Neural progenitor cell (in vitro differentiated cells): ENCODE measurements at places on chromosomes 16 and 17.

GRCh38 chr17:17545984-17546383 lies 45.5 kb downstream of the PEMT start:
- no peak for DNase-seq

DNA sequence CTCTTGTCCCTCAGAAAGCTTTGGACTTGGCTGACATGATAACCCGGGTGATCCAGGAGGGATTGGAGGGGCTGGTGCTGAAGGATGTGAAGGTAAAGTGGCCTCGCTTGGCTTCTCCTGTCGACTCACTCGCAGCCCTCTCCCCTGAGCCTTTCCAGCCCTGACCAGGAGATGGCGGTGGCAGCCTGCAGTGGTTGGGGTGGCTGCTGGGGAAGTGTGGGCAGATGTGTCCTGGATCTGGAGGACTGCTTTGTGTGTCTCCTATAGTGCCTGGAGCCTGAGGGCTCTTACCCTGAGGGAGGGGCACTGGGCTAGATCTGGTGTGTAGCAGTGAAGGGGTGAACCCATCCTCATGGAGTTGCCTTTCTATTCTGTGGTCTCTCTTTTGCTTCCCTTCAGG lies 17.9 kb downstream of the LIG3 start:
- DNase-seq = peak; percentile 77

DNA sequence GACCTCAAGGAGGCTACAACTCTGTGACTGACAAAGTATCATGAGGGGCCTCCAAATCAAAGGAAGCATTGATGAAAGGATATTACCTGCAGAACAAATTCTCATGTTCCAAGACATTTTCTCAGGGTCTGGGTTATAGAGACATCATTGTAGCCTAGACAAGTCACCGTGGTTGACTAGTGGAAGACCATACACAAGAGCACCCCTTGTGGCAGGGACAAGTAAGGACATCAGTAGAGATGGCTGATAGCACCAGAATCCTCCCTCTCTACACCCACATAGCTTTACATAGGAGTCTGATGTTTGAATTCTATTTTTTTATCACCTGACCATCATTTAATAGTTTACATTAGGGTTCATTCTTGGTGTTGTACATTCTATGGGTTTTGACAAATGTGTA lies 32.5 kb upstream of the CDH8 start:
- peak; percentile 24 for DNase-seq

GRCh38 chr16:852451-853185 lies 52.1 kb upstream of the GNG13 start:
- no peak for DNase-seq

GRCh38 chr17:50946891-50947781 lies 81.0 kb upstream of the TOB1 start:
- no peak for DNase-seq

DNA sequence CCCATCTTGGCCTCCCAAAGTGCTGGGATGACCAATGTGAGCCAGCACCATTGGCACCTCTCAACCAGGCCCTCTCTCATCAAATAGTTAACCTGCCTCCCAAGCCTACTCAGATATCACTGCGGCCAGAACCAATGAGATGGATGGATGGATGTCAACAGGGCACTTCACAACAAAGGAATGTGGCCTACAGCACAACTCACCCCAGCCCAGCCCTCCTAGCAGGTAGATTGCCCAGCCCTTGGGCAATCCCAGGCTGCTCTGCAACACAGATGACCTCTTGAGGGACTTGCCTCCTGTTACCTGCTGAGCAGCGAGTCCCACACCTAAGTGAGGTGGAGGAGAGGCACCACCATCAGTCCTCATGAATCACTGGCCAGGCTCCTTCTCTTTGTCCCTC lies 22.6 kb upstream of the KIFC3 start:
- no peak for DNase-seq

DNA sequence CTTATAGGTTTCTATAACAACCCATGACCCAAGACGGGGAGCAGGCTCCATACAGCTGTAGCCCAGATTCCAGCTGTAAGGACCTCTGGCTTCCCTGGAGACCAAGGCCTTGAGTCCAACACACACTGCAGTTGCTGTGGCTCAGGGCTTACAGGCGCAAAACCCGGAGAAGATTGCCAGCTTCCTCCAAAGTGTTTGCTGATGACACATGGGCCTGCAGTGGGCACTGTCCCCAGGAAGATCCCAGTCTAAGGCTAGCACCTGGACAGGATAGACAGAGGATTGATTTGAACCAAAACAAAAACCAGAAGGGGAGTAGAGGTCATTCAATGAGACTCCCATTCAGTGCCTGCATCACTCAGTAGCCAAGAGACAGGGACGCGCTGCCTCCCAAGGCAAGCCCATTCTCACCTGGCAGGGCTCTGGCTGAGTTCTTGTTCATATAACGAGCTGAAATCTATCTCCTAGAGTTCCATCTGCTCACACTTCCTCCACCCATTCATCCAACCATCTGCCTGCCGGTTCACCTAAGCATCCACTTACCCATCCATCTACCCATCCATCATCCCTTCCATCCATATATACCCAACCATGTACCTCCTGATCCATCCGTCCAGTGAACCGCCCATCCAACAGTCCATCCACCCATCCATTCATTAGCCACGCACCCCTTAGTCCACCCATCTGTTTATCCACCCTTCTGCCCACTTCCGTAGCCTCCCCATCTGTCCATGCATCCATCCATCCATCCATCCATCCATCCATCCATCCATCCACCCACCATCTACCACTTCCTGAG lies 10.2 kb downstream of the RAB11FIP4 start:
- DNase-seq = no peak

DNA sequence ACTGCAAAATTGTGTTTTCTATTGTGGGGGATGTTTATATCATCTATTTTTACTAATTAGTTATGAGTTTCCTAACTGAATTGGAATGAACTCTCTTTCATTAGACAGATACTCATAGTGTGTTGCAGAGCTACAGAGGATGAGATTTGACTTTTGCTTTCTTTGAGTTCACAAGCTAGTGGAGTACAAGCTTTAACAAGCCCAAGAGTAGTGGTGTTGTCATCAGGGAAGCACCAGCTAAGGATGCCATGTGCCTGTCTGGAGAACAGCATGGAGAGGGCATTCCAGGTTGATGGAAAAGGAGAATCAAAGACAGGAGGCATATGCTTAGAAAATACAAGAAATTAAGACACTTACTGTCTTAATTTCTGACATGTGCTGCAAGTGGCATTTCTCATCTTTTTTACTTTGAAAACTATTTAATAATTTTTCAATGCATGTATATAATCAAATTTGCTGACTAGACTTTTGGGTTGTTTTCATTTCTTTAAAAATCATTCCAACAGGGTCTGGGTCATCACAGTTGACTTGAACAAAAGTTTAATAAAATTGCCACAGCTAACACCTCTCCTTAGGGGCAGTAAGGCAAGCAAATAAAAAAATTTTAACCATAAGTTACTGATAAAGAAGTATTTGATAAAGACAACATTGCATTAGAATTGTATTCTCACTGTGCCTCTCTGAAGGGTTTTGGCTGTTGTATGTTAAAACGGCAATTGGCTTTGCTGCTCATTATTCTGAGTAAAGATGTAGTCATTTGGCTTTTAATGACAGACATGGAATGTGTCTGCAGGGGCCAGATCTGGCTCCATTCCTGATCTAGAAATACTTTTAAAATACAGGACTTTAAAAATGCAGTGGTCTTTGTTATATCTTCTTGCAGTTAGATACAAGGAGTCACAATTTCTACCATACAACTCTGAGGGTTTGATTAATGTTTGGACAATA lies 323.7 kb upstream of the CDH11 start:
- no peak for DNase-seq

- no peak for DNase-seq
Measured at GRCh38 chr16:84663433-84664101, 15.3 kb downstream of the KLHL36 start.

DNA sequence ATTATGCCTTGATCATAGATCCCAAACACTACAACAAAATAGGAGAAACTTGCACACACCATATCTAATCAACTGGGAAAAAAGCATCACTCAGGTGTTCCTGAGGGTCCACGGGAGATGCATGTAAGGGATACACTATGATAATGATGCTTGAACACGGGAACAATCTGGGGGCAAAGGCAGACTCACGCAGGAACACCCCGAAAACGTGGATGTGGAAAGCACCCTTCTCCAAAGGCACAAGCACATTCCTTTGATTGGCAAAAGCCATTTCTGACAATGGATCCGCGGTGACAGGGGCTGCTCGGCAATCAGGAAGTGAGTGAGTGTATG lies 1.3 kb downstream of the ZNF652 start:
- DNase-seq = peak; percentile 53

DNA sequence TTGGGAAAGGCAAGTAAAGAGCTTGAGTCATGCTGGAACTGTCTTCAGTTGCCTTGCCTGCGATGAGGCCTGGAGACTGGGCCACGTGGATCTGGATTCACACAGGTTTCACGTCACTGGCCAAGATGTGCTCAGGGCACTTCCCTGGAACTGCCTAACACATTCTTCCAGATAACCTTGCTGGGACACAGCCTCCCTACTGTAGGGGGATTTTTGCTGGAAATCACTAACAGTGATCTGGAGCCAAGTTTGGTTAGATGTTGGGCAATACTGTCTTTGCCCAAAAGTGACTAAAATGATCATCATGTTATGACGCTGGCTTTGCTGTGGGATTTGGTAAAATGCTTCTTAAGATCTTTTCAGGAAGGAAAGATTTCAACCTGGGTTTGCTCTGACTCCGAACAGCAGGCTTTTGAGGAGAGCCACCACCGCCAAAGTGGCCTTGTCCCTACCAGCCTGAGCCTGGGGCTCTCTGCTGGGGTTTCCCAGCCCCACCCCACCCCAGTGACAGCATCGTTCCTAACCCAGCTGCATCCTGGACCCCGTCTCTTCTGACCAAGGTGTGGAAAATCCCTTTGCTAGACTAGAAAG lies 14.7 kb downstream of the C1QTNF1 start:
- DNase-seq = no peak

DNA sequence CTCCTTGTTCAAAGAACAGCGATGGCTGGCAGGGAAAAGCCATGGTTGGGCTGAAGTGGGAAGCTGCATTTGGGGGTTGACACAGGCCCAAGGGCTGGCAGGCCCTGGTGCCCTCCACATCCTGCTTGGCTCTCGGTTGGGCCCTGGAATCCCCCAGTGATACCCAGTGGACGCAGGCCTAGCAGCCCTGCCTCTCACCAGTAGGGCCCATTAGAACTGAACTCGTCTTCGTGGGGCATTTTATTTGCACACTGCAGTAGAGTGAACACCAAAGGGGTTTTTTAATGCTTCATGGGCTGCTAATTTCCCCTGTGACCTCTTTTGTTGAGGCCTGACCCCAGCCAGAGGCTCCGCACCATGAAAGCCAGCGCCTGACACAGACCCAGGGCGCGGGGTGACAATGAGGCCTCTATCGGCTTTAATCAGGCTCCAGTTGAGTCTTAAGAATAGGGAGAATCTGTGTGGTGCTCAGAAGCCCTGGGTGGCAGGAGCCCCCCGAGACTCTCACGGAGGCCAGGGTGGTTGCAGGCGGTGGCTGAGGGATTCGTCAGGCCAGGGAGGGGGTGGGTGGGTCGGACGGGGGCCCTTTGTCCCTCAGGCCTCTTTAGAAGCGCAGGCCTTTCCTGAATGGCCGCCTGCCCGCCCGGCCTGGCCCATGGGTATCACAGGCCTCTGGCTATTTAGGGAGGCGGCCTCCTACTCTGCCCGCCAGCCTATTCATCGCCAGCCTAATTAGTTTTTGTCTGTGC lies 199.3 kb downstream of the NTN1 start:
- peak; percentile 94 for DNase-seq

DNA sequence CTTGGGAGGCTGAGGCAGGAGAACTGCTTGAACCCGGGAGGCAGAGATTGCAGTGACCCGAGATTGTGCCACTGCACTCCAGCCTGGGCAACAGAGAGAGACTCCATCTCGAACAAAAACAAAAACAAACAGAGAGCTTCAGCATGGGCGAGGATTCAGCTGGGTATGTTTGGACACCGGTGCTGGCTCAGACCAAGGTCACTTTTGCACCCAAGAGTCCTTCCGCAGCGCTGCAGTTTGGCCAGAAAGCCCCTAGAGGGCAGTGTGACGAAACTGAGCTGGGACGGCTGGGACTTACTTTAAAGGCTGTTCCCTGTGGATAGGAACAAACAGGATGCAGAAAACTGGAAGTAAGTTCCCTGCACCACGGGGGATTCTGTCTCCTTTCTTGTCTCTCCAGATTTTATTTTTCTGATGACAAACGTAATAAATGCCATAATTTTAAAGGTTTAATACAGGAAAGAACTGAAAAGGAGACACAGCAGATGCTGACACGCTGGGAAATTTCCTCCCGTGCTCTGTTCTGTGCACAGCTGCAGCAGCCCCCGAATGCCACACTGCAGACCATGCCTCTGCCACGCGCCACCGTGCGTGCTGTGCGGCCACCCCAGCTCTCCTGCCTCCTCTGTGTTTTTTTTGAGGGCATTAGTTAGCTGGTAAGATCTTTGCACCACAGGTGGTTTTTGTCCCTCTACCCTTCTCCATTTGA lies 25.2 kb upstream of the USP36 start:
- peak; percentile 88 for DNase-seq

DNA sequence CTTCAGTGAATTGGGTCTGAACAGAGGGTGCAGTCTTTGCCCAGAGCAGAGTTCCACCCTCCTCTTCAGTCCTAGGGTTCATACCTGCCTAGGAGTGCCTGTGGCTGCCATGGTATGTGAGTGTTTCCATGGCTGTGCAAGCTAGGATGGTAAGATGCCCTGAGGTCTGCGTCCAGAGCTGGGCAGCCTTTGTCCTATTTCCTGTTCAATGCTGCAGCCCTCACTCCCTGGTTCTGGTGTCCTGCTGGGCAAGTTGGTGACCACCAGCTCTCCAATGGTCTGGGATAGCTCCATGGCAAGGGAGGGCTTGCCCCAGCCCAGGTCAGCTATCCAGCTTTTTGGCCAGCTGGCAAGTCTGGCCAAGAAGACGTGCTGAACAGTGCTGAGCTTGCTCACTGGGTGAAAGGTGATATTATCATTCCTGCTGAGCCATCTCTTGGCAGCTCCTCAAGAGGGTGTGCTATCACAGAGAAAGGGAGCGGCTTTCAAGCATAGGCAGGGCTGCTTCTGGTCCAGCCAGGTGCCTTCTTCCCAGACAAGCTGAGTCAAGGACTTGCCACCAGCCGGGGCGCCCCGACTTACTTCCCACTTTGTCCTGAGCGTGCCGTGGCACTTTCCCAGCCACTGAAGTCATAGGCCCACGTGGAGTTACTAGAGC lies 13.0 kb upstream of the NFATC3 start:
- DNase-seq = no peak

GRCh38 chr17:14318109-14318917 lies 17.4 kb downstream of the HS3ST3B1 start:
- no peak for DNase-seq

- no peak for DNase-seq
Measured at GRCh38 chr17:45164734-45165269, 3.1 kb downstream of the HEXIM2 start.
